ENCODE measurements at places on chromosomes 4 and X. TPM values are rescaled to one million over a fixed set of nuclear protein-coding genes. Genes with fewer than 3 reads are reported as not detected.

DNA sequence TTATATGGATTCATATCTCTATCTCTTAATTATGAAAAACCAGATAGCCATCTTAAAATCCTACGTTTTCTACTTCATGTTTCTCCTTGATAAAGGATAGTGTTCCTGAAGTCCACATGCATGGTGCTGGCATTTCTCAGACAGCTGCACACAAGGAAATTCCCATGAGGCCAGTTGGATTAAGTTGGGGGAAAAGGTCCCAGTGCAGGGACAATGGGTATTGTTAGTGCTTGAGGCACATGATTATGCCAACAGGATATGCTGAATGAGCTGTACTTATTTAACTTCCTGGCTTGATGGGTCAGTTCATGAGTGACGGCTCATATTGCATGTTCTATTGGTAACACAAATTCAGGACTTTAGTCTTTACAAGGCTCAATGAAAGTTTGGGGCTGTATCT lies 913.9 kb upstream of the NDST4 start:
- no peak for DNase-seq

DNA sequence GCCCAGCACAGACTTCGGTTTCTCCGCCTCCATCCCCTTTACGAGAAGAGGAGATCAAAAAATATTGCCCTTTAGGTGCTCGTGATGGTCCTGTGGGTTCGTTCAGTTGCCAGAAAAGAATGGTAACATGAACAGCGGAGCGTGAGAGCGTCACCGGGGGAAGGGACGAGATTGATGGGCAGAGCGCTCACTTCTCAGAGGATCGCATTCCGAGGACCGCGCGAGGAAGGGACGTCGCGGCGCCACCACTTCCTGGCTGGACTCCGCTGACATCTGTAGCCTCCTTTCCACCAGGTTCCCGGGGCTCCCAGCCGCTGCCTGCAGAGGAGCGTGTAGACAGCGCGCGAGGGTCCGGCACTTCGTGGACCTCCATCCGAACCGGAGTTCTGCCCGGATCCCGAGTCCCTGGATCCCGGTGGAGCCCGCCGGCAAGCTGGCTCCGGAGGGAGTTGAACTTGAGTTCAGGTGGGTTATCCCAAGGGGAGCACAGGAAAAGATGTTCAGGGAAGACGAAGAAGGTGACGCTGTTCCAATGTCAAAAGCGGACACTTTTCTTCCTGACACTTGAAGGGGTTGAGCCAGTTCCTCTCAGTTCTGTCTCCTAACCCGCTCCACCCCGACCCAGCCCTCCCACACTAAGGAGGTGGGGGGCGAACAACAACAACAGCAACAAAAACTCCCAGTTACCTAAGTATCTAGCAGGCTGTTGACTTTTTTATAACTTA lies 484 bp downstream of the GALNTL6 start:
- DNase-seq: no peak

GRCh38 chr4:64807821-64808220 lies 398.6 kb upstream of the TECRL start:
- DNase-seq: no peak

DNA sequence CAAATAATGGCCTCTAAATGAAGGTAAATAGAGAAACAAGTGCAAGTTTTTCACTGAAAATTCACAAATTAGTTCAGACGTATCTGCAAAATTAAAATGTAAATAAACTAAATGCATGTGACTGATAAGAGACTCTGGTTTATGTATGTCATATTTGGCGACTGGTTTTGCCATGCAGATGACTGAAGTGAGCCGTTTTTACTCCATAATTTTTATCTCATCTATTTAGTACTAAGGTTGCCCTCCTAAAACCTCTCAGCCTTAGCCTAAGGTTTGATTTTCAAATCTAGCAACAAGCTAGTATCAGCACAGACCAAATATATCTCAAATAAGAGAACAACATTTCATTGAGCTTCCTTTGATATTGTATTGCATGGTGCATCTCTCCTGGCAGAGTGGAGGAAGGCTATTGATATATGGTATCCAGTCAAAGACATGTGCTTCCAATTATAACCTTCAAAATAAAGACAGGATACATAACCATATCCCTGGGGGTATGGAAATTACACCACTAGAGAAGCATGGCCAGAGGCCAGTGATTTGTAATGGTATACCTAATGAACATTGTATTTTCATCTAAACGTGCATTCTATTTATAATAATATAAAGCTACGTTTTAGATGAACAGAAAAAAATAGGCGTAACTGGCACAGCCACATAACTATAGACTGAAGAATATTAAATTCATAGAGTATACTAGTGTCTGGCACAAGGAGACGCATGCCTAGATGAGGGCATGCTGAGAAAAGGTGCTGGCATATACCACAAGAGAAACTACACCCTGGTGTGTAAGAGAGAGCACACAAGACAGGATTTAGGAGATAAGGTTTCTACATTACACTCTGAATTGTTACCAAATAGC lies 392.6 kb upstream of the INTU start:
- no peak for DNase-seq

DNA sequence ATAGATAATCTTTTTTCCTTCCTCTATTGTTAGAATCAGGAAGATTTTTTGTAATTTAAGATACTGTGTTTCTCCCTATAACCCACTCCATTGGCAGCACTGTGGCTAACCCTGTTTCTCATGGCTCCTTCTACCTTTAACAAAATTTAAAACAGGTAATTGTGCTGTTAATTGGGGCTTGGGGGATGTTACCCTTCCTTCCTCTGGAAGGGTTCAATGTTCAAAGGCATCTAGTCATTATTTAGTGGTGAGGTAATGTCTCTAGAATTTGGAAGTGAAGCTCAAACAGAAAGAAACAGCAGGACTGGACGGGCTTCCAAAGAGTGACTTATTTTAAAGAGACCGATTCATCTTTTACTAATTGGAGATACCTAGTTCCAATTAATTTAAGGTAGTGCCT lies 166.4 kb downstream of the TRIML1 start:
- DNase-seq: no peak

DNA sequence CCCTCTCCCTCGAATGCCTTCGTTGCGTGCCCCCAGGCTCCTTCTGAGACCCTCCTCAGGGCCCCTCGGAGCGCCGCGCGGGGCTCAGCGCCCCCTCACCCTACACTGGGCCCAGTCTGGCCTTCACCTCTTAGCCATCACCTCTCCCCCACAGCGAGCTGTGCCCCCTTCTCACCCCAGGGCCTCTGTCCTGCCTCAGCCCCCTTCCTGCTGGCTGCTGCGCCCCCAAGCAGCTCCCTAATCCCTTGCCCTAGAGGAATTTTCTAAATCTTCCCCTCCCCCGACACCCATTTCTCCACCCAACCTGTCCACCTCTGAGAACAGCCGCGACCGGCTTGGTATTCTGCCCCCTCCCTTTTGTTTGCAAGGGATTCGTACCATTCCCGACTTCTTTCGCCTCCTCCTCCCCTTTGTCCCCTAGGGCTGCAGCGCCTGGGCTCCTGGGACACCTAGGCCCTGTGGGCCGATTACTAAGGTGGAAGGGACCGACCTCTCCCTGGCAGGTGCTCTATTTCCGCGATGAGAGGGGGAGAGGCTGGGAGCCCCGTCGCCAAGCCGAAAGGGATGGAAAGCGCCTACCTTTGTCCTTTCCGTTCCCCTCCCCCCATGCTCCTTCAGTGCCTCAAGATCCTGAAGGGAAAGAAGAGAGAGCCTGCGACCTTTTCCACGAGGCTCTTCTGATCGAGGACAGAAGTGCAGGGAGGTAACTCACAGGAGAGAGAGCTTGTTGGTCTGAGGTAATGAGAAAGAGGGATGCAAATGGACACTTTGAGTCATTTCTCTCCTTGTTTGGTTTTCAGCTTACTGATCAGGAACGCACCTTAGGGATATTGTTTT lies 10.9 kb downstream of the DLG3 start:
- no peak for DNase-seq

GRCh38 chr4:91471280-91471679 lies 832.5 kb upstream of the GRID2 start:
- DNase-seq: peak; percentile 38

GRCh38 chr4:116323606-116324005 lies 761.8 kb downstream of the TRAM1L1 start:
- no peak for DNase-seq

DNA sequence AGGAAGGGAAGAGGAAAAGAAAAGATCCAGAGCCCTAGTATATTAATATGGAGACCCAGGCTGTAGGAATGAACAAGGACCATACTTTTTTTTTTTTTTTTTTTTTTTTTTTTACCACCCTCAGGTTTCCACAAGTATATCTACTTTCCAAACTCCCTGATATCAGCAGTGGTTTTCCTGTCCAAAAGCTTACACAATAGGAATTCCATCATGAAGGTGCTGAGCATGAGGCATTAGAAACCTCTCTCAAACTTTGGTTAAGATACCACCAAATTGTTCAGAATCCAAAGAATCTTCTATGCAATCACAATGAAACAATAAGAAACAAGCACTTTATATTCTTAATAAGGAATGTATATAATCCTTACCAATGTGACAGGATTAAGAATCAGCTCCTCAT lies 26.5 kb downstream of the RPS6KA3 start:
- DNase-seq: no peak

DNA sequence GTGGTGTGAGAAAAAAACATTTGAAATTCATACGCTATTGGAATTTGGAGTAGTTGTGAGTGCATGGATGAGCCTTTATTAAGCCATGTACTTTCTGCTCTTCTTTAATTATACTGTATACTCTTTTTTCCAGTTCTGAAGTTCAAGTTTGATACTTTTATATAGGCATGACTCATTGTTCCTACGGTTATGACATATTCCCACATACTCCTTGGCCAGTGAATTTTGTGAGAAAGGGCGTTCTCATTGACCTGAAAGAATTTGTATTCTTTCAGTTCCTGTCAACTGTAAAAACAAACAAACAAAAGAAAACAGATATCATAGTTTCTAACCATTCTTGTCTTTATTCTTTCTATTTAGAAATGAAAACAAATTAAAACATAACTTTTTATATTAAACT lies 407.3 kb downstream of the MAPK10 start:
- DNase-seq: no peak

DNA sequence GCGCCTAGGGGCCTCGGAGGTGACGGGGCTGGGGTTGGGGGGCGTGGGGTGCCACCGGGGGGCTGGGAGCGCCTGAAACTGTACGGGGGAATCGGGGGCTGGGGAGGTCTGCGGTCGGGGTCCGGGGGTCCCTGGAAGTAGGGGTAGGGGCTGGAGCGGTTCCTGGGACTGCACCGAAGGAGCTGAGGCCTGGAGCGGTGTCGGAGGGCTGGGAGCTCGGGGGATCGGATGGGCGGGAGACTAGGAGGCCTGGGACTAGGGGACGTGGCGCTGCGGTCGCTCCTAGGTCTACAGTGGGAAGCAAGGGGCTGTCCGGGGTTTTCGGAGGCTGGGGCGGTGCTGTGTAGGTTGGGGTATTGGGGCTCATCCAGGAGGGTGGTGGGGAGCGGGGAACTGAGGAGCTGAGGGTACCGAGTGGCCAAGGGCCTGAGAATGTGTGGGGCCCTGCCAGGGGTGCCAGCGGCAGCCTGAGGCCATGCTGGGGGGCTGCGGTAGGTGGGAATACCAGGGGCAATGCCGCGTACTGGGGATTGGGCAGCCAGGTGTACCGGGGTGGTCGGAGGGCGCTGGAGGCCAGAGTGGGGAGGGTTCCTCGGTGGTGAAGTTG lies 562 bp downstream of the AKAP17A start:
- DNase-seq: peak; percentile 60

ZNF711 gene
- 10.1 TPM for total RNA-seq

FGFBP2 gene
- 4.2 TPM for total RNA-seq

PLAC8 gene
- total RNA-seq: 5.0 TPM

HSFX2 gene
- not detected for total RNA-seq

UGT8 gene
- not detected for total RNA-seq

NAT8L gene
- total RNA-seq: 3.2 TPM

SH3RF1 gene
- total RNA-seq: 7.4 TPM
